ENCODE measurements at places on chromosomes 13 and 19.

GRCh38 chr13:77510156-77510555 lies 25.4 kb upstream of the SCEL start:
- no peak for DNase-seq

DNA sequence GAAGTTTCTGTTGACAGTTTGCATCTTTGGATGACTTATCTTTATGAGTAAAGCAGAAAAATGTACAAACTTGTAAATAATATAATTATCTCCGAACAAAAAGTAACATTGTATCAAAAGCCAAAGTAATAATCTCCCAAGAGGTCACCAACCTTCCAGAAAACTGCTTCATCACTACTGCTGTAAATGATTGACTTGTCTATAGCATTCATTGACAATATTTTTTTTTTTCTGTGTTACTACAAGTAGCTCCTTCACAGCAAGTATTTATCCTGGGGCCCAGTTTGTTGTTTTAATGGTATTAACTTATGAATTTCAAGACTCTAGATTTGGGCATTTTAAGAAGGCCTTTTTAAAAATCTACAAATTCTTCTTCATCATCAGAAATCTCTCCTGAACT lies 242.4 kb downstream of the KLF12 start:
- DNase-seq, result no peak

DNA sequence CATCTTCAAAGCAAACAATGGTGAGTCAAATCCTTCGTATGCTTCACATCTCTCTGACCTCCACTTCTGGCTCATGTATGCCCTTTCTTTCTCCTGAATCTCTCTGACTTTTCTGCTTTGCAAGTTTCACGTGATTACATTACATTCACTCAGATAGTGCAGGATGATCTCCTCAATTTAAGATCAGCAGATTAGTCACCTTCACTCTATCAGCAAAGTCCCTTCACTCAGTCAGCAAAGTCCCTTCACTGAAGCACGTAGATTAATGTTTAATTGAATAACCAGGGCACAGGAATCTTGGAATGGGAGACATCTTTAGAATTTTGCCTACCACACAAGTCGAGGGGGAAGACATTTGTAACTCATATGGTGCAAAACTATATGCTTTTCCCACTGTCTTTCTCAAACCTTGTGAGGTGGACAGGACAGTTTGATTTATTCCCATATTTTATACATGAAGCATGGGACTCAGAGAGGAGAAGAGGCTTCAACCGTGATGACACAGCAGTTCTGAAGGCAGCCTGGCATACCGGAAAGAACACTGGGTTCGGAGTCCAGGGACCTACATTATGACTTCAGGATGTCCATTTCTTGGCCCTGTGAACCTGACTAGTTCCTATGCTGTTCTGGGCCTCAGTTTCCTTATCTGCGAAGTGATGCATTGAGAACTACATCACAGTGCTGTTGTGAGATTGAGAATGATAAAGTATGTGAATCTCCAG lies 23.3 kb downstream of the SIGLECL1 start:
- DNase-seq, result no peak

- DNase-seq, result peak; percentile 83
Measured at GRCh38 chr19:43562698-43563241, 12.6 kb downstream of the XRCC1 start.

- no peak for DNase-seq
Measured at GRCh38 chr13:38753878-38754277, 67.0 kb downstream of the FREM2 start.

All from NCI-H2029 treated with DMSO at 0.1 percent for 48 hours (cell line).